Activated naive CD4-positive, alpha-beta T cell treated with anti-CD3 and anti-CD28 coated beads, Interleukin-2, amount 10 ng/mL, durations not matched to agents 7 days and 5 days (primary cell): ENCODE measurements at places on chromosomes 11 and 22.
A peak's percentile ranks its signal among the peaks of the same experiment; 100 is the strongest.

GRCh38 chr22:32042924-32043323 is at the start of gene SLC5A1:
SLC5A1 (plus strand) TSS chr22:32043261; CDS start chr22:32043282, 21 bp downstream.
- DNase-seq, result no peak

- no peak for DNase-seq
Measured at GRCh38 chr11:10400856-10401255, 54.2 kb upstream of the AMPD3 start.

DNA sequence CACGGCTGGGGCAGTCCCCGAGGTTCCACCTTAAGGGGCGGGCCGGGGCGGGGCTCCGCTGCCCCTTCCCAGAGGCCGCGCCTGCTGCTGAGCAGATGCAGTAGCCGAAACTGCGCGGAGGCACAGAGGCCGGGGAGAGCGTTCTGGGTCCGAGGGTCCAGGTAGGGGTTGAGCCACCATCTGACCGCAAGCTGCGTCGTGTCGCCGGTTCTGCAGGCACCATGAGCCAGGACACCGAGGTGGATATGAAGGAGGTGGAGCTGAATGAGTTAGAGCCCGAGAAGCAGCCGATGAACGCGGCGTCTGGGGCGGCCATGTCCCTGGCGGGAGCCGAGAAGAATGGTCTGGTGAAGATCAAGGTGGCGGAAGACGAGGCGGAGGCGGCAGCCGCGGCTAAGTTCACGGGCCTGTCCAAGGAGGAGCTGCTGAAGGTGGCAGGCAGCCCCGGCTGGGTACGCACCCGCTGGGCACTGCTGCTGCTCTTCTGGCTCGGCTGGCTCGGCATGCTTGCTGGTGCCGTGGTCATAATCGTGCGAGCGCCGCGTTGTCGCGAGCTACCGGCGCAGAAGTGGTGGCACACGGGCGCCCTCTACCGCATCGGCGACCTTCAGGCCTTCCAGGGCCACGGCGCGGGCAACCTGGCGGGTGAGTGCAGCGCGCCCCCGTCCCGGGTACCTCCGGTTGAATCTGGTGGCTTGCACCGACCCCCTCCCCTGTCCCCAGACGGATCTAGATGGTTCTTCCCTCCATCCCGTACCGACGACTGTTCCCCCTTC is at the start of gene SLC3A2:
Gene SLC3A2 (plus strand): TSS at position 94 of the 776 bp plus-strand sequence. CDS start 128 bp downstream, at position 222.
- DNase-seq, result peak; percentile 92

DNA sequence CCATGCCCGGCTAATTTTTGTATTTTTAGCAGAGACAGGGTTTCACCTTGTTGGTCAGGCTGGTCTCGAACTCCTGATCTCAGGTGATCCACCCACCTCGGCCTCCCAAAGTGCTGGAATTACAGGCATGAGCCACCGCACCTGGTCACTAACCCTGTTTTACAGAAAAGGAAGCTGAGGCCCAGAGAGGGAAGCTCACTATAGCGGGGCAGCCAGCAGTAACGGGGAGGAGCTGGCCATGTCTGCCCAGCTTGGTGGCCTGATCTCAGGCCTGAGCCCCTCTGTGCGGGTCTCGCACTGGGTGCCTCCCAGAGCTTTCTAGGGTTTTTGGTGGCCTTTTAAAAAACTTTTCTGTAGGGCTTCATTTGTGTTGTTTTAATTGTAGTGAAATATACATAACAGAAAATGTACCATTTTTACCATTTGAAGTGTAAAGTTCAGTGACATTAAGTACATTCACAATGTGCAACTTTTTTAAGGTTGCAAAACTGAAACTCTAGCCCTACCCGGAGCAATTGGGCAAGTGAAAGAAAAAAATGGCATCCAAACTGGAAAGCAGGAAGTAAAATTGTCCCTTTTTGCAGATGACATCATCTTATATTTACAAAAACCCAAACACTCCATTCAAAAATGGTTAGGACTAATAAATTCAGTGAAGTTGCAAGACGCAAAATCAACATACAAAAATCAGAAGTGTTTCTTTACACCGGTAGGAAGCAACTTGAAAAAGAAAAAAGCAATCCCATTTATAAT is 14.5 kb upstream of the CYTH4 start:
- no peak for DNase-seq

DNA sequence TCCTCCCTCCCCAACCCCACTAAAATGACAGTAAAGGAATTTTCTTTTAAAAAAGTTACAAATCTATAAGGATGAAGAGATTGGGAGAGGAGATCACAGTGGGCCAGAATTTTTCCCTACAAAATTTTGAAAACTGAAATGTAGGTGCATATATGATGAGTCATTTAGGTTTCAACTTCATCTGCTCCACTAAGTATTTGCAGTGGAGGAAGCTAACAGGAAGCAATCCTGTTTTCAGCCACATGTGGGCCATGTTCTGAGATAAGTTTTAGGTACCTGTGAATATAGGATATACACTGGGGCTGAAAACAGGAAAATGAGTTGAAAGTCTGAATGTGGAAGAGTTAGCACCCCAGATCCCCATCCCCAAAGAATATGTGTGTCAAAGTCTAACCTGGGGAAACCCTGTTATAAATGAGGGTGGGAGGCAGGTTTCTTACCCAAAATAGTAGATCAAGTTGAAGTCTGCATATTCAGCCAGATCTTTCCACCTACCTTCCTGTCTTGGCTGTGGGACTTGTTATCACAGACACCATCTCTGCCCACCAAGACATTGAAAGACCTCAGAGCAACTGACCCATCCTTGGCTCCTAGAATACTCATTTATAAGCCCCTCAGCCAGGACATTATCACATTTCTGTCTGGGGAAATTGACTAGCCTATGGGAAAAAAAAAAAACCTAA is 87.3 kb downstream of the PACS1 start:
- no peak for DNase-seq
